ENCODE measurements at places on chromosomes 6 and 20.

DNA sequence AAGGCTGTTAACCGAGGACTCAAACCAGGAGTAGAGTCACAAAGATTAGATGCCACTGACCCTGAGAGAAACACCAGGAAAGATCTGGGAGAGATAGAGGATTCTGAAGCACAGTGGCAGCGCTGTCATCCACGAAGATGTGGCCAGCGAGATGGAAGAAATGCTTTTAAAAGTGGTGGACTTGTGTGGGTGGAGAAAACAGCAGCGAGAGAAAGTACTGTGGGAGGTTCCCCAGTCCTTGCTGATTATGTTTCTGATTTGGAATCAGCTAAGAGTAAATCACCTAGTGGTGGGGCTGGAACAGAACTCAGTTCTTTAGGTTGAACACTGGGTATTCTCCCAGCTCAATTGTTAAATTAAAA, 435 bp upstream of the ZNF322 start:
- no peak for DNase-seq

DNA sequence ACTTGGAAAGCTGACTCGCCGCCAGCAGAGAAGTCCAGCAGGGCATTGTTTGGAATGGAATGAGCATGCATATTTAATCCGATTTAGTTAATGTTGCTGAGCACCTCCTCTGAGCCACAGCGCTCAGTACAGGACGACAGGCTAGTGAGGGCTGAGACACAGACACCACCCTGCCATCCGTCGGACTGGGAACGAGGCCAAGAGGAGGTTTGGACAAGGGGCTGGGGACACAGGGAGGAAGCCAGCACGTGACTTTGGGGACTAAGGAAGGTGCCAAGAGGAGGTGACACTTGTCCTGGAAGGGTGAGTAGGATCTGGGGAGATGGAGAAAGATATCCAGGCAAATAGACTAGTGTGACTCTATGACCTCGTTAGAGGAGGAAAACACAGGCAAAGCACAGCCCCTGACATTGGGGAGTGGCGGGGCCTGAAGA, 152.5 kb upstream of the ECI2 start:
- DNase-seq, result no peak

- DNase-seq, result no peak
Measured at GRCh38 chr6:22774129-22774528, 204.8 kb downstream of the HDGFL1 start.

- DNase-seq, result no peak
Measured at GRCh38 chr20:19564261-19564660, 193.8 kb upstream of the RIN2 start.
